Vagina (tissue), 2 donors: ENCODE measurements at places on chromosomes 5 and 9.

DNA sequence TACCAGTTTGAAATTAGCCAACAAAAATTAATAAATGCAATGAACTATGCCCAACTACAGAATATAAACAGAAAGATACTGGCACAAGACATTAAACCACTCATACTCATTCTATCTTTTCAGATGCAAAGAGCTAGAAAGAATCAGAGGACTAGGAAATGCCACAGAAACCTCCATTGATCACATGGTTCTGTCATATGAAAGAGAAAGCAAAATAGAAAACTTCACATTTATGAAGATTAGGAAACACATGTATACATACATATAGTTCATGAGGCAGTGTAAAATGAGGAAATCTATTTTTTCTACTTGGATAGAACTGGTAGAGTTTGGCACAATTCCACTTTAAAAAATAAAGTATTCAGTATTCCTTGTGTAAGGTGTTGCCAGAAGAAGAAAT is 275.1 kb upstream of the PTGER4 start:
- no peak overlapping the region for H3K27ac ChIP-seq
- H3K4me1 ChIP-seq = peaks cover 19% of the 10 kb centered on the region
- DNase-seq = no peak
- no peaks in the 10 kb centered on the region for H3K36me3 ChIP-seq

- H3K36me3 ChIP-seq = no peaks in the 10 kb centered on the region
- H3K27me3 ChIP-seq = no peaks in the 10 kb centered on the region
- no peak overlapping the region for H3K27ac ChIP-seq
- no peak for DNase-seq
Observed at GRCh38 chr5:165410476-165410875, 1905.1 kb downstream of the MAT2B start.

DNA sequence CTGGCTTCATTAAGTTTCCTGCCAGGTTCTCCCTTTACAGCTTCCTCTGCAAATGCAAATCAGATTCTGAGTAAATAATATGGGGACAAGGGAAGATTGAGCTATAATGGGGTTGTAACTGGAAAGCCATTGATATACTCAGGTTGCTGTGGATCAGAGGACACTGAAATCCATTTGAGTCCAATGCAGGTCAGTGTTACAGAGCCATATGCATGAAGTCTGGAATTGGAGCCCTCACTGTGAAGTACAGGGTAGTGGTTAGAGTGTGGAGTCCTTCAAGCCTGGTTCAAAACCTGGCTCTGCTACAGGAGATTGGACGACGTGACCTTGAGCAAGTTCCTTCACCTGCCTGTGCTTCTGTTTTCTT is 48.7 kb downstream of the TIMD4 start:
- H3K4me3 ChIP-seq = no peak overlapping the region
- no peaks in the 10 kb centered on the region for H3K4me1 ChIP-seq
- DNase-seq = no peak
- no peaks in the 10 kb centered on the region for H3K27me3 ChIP-seq
- no peak overlapping the region for H3K27ac ChIP-seq

GRCh38 chr5:59151162-59151889 is 568.5 kb downstream of the RAB3C start:
- H3K4me3 ChIP-seq = no peak overlapping the region
- H3K36me3 ChIP-seq = no peaks in the 10 kb centered on the region
- DNase-seq = no peak
- H3K27ac ChIP-seq = no peak overlapping the region
- no peaks in the 10 kb centered on the region for H3K4me1 ChIP-seq
